ENCODE measurements at places on chromosomes 5 and 9.

- DNase-seq = no peak
Observed at GRCh38 chr5:108561416-108562204, 179.7 kb upstream of the FBXL17 start.

DNA sequence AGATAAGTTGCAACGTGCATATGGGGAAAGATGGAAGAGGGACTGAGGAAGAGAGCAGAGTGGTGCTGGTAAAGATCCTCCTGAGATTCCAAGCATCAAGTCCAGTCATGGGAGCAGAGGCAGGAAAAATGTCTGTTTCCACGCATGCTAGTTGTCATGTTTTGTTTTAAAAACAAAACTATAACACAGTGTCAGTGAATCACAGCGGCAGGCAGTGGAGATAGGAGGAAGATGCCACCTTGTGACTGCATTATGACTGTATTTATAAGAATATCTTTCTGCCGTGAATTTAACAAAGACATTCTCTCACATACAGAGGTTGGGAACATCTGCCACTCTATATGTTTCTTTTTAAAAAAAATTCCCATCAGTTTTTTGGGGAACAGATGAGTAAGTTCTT is 3.7 kb upstream of the SVEP1 start:
- DNase-seq = no peak

DNA sequence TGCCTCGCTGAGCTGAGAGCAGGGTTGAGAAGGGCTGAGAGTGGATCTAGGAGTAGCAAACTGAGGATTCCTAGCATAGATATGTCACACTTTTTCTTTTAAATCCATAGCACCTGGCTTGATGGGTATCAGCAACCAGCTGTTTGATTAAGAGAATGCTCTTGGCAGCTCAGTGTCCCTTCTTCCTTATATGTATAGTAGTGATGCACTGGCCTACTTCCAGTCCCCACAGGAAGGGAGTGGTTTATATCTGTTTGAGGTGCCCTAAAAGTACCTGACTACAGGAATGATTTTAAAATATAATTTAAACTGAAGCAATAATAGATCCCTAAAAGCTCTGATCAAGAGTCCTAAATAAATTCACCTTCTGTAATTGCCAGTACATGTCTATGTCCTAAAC is 546.8 kb upstream of the ZNF608 start:
- no peak for DNase-seq

- DNase-seq = no peak
Observed at GRCh38 chr5:10474521-10475075, 32.9 kb downstream of the ROPN1L start.

DNA sequence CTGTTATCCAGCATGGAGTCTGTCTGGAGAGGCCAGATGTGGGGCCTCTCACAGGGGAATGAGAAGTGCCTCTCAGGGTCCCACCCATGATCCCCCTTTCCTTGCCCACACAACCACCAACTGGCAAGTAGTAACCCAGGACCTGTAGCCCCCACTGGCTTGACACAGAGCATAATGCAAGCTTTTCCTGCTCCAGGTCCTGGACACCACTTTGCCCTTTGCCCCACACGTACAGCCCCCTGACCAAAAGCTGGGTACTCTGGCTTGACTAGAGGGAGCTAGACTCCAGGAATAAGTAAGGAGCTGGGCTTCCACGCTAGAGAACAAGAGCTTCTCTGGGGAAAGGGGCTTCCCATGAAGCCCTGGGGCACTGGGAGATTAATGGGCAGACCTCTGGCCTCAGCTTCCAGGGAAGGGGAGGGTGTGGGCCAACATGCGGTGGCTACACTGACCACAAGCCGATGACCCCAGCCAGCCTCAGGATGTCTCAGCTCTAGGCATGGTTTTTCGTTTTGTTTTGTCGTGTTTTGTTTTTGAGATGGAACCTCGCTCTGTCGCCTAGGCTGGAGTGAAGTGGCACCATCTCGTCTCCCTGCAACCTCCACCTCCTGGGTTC is 109.5 kb downstream of the C9orf50 start:
- DNase-seq = no peak

DNA sequence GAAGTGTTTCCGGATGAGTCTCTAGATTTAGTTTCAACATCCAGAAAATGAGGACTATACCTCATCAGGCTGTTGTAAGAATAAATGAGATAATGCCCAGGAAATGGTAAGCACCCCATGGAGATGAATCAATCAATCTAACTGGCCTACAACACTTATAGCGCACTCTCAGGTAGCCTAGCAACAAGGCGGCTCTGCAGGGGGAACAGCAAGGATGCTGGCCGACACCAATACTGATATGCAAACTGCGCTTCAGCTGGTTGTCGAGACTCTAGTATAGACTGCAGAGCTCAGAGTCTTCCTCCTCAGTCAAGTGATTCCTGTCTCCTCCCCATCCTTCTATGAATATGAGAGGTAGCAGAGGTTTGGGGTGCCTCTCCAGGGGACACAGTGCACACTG is 218.8 kb upstream of the WWC1 start:
- DNase-seq = no peak

DNA sequence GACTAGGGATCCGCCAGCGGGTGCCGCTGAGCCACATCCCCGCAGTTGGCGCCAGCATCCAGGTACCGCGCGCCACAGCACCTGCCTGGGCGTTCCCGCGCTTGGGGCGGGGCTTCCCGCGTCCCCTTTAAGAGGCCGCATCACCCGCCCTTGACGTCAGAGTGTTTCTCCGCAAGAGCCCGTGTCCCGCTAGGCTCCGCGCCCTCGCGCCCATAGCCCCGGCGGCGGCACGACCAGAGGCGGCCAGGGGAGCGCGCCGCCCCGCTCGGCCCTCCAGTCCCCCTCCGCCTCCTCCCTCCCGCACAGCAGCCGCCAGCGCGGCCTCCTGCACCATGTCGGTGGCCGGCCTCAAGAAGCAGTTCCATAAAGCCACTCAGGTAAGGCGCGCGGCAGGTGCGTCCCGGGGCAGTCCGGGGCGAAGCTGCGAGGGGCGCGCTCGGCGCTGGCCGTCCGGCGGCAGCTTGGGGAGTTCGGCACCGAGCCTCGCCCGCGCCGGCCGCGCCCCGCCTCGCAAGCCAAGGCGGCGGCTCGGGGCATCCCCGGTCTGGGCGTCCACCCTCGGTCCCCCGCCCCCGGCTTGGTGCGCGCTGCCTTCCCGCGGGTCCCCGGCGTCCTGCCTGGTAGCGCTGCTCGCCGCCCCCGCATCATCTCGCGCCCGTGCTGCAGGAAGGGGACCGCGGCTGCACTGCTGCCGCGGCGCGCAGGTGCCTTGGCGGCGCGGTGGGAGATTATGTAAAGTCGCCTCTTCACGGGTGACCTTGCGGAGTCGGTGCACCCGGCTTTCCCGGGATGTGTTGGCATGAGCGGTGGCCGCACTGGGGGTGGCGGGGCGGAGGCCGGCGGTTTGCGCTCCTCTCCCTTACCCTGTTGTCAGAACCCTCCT is at the start of gene SH3GL2:
Gene SH3GL2, plus strand, starts transcription at position 156 of the 883 bp plus-strand sequence.
- peak; percentile 7 for DNase-seq

DNA sequence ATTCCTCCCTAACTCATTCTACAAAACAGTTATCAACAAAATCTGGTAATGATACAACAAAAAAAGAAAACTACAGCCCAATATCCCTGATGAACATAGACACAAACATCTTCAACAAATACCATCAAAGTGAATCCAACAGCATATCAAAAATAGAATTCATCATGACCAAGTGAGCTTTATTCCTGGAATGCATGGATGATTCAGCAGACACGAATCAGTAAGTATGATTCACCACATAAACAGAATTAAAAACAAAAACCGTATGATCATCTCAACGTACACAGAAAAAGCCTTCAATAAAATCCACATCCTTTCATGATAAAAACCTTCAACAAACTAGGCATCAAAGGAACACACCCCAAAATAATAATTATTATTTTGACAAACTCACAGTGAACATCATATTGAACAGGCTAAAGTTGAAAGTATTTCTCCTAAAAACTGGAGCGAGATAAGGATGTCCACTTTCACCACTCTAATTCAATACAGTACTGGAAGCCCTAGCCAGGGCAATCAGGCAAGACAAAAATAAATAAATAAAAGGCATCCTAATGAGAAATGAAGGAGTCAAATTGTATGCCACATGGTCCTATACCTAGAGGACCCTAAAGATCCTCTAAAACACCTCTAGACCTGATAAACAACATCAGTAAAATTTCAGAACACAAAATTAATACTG is 305.1 kb upstream of the RGMB start:
- DNase-seq = no peak

- DNase-seq = no peak
Observed at GRCh38 chr9:137234758-137235423, 4.2 kb downstream of the SLC34A3 start.

DNA sequence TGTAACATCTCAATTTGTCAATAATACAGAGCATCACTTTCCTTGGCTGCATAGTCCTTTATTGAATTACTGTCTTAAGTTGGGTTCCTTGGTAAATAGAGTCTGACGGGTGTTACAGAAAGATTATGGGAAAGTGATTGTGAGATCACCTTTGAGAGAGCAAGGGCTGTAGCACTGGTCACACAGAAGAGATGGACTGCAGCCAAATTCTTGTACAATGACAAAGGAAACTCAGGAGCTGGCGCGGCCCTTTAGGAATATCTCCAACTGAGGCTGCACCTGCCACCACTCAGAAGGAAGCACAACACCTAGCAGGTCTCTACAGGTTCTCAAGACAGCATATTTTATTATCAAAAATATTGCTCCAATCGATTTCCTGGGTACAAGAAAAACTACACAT is 350.0 kb upstream of the ISL1 start:
- DNase-seq = no peak

DNA sequence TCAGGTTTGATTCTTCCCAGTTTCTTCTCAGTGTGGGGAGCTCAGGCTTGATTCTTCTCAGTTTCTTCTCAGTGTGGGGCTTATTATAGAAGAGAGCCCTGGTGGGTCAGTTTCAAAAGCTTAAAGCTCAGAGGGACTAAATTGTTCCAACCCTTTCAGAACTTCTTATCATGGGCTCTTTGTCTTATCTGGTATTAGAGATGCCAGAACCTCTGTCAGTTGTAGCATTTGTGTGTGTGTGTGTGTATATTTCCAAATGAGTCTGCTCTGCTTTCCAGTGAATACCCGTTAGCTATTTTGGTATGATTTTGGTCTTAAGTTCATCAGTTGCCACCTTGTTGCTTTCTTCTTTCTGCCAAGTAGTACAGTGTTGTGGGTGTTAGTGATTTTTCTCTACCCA is 21.8 kb downstream of the TMEM38B start:
- no peak for DNase-seq

GRCh38 chr5:96648023-96648422 is 14.2 kb upstream of the CAST start:
- DNase-seq = no peak

- DNase-seq = no peak
Observed at GRCh38 chr9:69078581-69078980, 43.0 kb downstream of the FXN start.

- no peak for DNase-seq
Observed at GRCh38 chr5:157045601-157046000, 13.3 kb downstream of the HAVCR1 start.

DNA sequence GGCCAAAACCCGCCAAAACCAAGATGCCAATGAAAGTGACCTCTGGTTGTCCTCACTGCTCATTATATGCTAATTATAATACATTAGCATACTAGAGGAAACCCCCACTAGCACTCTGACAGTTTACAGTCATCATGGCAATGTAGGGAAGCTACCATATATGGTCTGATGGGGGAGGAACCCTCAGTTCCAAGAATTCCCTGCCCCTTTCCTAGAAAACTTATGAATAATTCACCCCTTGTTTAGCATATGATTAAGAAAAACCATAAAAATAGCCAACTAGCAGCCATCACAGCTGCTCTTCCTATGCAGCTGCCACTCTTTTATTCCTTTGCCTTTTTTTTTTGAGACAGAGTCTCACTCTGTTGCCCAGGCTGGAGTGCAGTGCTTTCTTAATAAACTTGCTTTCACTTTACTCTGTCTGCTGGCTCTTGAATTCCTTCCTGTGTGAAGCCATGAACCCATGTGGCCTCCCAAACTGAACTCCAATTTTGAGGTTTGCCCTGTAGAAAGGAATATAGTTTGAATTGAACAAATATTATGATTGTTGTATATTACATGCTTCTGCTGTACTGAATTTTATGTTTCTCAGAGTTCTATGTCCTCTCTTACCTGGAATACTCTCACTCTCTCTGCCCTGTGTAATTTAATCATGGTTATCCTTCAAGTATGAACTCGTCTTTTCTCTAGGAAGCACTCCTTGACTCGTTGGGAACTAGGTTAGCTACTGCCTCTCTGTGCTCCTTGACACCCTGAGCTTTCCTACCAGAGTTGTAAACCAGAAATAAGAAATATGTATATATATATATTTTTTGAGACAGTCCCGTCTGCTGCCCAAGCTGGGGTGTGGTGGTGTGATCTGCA is 59.8 kb downstream of the KIAA1958 start:
- no peak for DNase-seq

GRCh38 chr5:149930749-149931574 is 13.6 kb downstream of the PDE6A start:
- DNase-seq = no peak

GRCh38 chr5:7871653-7872052 is 2.7 kb downstream of the MTRR start:
- DNase-seq = no peak

- no peak for DNase-seq
Observed at GRCh38 chr9:70255486-70255885, 3.3 kb upstream of the SMC5 start.

- no peak for DNase-seq
Observed at GRCh38 chr5:53041071-53041692, 52.0 kb downstream of the ITGA2 start.

DNA sequence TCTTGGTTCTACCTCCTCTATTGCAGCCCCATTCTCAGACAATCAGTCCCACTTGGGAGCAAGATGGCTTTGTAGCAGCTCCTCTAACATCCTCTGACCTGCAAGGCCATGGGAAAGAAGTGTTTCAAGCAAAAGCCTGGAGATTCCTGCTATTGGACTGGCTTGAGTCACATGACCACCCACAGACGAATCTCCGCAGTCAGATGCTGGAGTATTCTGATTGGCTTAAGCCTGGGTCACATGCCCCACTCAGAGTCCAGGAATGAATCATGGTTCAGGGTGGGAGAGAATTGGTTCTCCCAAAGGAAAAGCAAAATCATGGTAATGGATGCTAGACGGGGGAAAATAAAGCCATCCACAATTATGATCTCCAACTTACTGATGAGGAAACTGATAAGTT is 22.6 kb upstream of the LMX1B start:
- DNase-seq = no peak

GRCh38 chr5:84861306-84861705 is 476.6 kb upstream of the EDIL3 start:
- no peak for DNase-seq
